Stimulated activated CD4-positive, alpha-beta T cell treated with anti-CD3 and anti-CD28 coated beads, Interleukin-1b, Interleukin-23, amount 100 ng/mL, for 24 hours (primary cell): ENCODE measurements at places on chromosomes 2 and 18.

GRCh38 chr2:26039603-26040323, 5.9 kb downstream of the RAB10 start:
- DNase-seq: no peak

DNA sequence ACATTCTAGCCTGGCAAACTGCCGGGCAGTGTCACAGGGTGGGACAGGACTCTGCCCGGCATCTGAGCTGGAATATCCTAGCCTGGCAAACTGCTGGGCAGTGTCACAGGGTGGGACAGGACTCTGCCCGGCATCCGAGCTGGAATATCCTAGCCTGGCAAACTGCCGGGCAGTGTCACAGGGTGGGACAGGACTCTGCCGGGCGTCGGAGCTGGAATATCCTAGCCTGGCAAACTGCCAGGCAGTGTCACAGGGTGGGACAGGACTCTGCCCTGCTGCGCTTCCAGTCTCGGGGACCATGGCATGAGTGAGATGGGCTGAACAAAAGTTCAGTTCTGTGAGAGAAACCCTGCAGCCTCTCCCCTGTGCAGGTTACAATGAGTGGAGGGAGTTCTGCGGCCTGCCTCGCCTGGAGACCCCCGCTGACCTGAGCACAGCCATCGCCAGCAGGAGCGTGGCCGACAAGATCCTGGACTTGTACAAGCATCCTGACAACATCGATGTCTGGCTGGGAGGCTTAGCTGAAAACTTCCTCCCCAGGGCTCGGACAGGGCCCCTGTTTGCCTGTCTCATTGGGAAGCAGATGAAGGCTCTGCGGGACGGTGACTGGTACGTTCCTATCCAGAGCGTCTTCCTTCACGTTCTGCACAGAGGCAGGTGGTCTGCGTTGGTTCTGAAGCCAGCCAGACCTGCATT, 80.3 kb downstream of the TPO start:
- no peak for DNase-seq

DNA sequence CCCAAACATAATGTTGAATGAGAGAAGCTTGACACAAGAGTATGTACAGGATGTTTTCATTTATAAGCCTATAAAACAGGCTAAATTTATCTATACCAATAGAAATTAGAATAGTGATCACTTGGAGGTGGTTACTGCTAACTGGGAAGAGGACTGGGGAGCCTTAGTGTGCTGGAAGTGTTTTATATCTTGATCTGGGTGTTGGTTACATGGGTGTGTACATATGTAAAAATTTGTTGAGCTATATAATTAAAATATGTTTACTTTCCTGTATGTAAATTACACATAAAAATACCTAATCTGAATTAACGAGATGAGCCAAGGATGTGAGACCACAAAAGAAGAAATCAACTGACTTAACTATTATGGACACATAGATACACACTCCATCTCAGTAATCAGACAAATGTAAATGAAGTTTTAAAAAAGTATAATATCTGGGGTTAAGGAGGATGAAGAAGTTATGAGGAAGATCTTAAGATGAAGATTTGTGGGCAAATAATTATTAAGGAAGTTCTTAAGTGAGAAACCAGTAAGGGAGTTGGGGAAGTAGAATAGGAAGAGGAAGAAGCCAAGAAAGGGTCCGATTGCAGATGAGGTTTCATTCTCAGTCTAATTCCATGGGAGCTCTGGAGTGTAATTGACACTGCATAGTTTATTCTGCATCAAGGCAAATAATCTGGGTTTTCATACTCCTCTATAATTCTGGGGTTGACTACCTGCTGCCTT, 32.3 kb upstream of the NABP1 start:
- DNase-seq: no peak

DNA sequence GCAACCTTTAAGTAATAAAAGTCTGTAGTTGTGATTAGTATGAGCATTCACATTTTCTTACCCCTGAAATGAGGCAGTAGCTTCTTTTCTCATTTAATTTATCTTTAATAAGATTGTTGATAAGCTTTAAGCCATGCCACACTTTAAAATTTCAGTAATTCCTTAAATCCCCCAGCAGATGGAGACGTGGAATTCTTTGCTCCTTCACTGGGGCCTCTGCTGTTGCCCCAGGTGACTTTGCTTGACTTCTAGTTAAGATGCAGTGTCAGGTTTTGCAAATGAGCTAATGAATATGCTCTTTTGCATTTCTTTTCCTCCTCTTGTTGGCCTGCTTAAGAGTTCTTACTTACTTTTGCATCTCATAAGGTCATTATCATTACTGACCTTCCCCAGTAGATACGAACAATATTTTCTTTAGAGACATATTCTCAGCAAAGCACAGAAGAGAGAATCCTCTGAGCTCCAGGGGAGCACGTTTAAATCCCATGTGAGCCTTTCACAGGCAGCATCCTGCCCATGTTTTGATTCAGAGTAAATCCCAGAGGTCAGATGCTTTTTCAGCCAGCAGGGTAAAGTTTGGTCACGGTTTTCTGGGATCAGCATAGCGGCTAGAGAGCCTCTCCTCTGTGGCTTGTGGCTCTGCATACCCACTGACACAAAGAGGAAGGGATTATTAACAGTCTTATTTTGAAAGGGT, 222.9 kb downstream of the PTPRM start:
- no peak for DNase-seq

GRCh38 chr2:54767921-54768320, 44.5 kb downstream of the EML6 start:
- no peak for DNase-seq

- no peak for DNase-seq
These were observed 67.2 kb upstream of the ATL2 start for GRCh38 chr2:38444247-38444646.

DNA sequence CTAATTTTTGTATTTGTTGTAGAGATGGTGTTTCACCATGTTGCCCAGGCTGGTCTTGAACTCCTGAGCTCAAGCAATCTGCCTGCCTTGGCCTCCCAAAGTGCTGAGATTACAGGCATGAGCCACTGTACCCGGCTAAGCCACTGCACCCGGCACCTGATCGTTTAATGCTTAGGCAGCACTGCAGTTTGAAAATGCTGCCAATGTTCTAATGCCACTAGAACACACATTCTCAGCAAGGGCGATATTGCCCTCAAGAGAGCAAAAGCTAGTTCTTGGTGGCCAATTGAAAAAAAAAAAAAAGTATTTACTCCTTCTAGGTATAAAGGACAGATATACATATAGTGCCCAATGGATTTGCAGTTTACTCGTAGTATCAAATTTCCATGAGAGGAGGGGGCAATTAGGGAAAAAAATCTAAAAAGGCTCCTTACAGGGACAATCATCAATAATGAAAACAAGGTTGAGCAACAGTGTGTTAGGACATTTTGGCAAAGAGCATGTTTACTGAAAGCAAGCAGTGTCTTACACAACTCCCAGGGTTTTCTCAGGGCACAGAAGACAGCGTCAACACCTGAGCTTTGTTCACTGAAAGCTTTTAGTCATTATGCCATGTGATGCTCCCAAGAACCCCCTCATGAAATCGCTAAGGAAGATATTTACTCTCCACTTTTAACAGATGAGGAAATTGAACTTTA, 199.9 kb upstream of the PKDCC start:
- DNase-seq: no peak

GRCh38 chr18:45349019-45349418, 266.3 kb upstream of the SLC14A2 start:
- DNase-seq: no peak

GRCh38 chr2:226671141-226671676, 128.4 kb downstream of the IRS1 start:
- DNase-seq: no peak

DNA sequence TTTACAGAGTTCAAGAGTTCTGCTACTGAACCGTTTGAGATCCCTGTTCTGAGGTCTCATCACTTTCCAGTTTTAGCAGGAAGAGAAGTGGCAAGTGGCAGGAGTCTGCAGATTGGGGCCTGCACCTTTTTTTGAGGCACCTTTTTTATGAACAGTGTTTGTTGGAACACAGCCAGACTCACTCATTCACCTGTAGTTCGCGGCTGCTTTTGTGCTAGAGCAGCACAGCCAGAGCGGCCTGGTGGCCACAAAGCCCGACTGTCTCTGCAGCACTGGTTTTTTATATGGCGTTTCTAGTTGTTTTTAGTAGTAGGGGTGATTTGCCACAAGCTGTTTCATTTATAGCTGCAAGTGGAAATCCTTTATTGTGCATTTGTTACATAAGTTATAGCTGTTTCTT, 8.6 kb downstream of the ACP1 start:
- no peak for DNase-seq

DNA sequence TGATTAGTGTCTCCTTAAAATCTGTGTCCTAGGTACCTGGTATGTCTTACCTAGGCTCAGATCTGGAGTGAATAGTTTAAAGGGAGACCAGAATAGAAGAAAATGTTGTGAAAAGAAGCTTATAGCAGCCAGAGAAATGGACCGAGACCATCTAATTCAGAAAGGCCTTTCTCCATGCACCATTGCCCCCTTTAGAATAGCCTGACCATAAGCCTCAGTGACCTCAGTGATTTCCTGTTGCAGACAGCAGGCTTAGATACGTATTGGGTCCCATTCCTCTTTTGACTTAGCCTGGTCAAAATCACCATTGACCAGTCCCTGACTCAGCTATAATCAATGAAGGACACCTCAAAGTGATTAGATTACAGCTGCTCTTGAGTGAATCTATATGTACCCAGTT, 690.7 kb upstream of the KLHL29 start:
- no peak for DNase-seq

DNA sequence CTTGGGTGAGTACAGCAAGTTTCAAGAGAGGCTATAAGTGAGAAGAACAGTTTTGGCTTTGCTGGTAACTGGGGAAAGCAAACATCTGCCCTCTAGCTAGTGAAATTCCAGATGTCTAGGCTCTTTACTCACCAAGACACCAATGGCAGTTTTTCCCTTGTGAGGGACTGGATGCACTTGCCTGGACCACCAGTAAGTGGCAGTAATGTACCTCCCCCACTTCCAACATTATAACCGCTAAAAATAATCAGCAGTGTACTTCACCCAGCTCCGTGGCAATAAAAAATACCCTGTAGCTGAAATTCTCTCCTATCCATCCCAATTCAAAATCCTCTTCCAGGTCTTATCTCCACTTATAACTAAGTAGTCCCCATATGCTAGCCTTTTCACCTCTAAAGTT, 383.9 kb downstream of the ARHGAP15 start:
- no peak for DNase-seq

GRCh38 chr2:215540658-215541057, 104.8 kb upstream of the FN1 start:
- DNase-seq: no peak

- no peak for DNase-seq
These were observed 189.9 kb upstream of the SH3BP4 start for GRCh38 chr2:234761910-234762309.
